ENCODE measurements at places on chromosomes 2 and 18.
A peak's percentile ranks its signal among the peaks of the same experiment; 100 is the strongest.

DNA sequence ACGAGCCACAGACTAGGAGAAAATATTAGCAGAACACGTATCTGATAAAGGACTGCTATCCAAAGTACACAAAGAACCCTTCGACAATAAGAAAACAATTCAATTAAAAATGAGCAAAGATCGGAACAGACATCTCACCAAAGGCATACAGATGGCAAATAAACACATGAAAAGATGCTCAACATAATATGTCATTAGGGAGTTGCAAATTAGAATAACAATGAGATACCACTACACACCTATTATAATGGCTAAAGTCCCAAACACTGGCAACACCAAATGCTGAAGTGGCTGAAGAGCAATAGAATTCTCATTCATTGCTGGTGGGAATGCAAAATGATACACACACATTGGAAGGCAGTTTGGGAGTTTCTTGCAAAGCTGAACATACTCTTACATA lies 33.1 kb downstream of the SERTAD2 start:
- DNase-seq: no peak
- H3K27me3 ChIP-seq: no peaks in the 10 kb centered on the region
- no peaks in the 10 kb centered on the region for H3K36me3 ChIP-seq
- no peak overlapping the region for H3K27ac ChIP-seq
- no peak overlapping the region for H3K4me3 ChIP-seq

DNA sequence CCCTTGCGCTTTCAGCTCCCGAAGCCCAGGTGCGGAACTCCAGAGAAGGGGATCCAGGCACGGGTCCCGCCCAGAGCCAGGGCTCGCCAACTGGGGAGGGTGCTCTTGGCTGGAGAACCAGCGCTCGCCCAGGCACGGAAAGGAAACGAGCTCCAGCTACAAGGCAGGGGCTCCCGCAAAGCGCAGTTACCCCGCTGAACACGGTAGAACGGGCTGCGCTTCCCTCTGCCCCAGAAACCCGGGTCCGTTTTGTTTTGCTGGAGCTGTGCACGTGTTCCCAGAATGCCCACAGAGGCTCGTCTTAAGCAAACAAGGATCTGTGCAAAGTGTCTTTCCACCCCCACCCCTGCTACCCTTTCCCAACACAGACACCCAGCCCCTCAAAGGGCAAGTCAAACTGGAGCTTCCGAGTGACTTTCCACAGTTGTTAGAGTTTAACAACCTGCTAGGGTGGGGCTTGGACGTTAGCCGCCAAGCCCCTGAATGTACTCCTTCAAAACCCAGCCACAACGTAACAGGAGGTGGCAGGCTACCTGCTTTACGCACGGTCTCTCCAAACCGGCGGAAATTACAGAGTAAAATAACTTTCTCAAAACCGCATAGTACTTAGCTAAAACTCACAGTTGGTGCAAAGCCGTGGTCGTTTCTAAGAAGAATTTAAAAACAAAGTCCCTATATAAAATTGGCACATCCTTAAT lies 775 bp downstream of the RNF125 start:
- H3K4me3 ChIP-seq: peak overlapping the region; percentile 45
- H3K27me3 ChIP-seq: peaks cover 24% of the 10 kb centered on the region
- peak; percentile 64 for DNase-seq
- no peak overlapping the region for H3K27ac ChIP-seq

DNA sequence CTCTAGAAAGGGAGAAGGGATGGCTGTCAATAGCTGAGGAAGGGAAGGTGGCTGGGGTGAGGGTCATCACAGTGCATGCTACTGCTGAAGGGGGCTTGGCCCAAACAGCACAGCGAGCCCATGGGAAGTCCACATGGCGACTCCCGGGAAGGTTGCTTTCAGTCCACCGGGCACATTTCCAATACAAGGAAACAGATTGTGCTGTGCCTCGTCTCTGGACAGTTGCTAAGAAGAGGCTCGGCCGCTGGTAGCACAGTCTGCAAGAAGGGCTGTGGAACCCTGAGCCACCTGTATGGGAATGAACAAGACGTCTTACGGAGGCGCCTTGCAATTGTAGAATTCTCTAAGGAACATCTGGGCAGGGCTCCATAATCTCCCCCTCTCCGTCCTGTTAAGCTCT lies 123.1 kb downstream of the CELF4 start:
- no peaks in the 10 kb centered on the region for H3K36me3 ChIP-seq
- no peak overlapping the region for H3K4me3 ChIP-seq
- DNase-seq: no peak
- no peaks in the 10 kb centered on the region for H3K27me3 ChIP-seq

DNA sequence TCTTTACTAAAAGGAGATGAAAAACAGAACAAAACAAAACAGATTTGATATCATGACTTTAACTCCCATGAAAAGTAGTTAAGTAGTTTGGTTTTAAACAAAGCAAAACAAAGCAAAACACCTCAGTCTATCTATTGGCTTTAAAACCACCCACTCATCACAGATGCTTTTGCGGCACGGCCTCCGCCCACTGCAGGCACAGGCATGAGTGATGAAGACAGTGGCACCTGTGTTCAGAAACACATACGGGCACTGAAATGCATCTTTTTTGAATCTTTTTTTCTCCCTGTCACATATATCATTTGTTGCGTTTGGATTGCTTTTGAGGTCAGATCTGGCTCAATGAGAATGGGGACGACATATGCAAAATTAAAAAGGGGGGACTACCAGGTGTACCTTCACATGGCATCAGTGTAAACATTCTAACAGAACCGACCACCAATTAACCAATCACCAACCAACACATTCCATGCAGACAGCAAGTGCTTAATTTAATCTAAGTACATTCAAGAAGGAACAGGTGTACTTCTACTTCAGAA lies 147.4 kb upstream of the REV1 start:
- no peaks in the 10 kb centered on the region for H3K27me3 ChIP-seq
- DNase-seq: no peak
- H3K4me3 ChIP-seq: no peak overlapping the region
- H3K36me3 ChIP-seq: no peaks in the 10 kb centered on the region
- no peak overlapping the region for H3K27ac ChIP-seq

DNA sequence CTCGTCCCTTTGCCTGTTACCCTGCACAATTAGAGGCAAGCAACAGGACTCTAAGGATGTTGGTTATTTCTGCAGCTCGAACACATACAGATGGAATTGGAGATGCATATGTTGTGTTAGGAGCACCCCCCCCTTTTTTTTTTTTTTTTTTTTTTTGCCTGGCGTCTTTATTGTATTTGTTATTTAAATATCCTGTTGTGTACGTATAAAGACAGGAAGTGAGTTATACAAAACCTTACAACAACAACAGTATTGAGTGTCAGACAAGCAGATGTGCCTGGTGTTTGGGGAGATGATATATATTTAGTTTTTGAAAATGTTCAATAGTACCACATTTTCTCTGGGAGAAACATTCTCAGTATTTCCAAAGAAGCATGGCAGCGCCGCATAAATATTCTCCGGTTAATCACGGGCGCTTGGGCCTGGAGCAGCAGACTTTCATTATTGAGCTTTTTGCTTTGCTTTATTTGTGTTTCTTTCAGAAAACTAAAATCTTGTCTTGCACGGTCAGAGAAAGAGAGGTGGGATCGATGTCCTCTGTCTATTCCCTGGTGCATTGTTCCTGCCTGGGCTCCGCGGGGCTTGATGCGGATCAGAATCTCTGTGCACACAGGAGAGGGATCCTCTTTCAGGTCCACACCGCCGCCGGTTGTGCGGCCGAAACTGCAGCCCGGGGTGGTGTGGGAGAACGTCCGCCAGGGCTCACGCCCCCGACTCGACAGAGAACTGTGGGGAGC lies 23.2 kb upstream of the ZNF516 start:
- no peaks in the 10 kb centered on the region for H3K4me1 ChIP-seq
- no peaks in the 10 kb centered on the region for H3K27me3 ChIP-seq
- no peak for DNase-seq
- no peak overlapping the region for H3K4me3 ChIP-seq

DNA sequence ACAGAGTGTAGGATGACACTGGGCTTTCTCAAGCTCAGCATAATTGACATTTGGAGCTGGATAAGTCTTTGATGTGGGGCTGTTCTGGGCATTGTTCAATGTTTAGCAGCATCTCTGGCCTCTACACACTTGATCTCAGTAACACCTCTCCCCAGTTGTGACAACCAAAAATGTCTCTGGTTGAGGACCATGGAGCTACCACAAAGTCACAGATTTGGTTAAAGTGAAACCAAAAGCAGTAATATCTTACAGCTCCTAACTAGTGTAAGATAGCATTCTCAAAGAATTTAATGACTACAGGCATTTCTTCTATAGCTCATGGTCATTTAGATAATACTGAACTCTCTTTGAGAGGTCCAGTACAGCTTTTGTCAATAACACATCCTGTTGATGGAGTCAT lies 23.4 kb upstream of the PAX3 start:
- no peak for DNase-seq
- H3K27me3 ChIP-seq: peaks cover 25% of the 10 kb centered on the region
- no peak overlapping the region for H3K27ac ChIP-seq
- H3K4me1 ChIP-seq: no peaks in the 10 kb centered on the region

DNA sequence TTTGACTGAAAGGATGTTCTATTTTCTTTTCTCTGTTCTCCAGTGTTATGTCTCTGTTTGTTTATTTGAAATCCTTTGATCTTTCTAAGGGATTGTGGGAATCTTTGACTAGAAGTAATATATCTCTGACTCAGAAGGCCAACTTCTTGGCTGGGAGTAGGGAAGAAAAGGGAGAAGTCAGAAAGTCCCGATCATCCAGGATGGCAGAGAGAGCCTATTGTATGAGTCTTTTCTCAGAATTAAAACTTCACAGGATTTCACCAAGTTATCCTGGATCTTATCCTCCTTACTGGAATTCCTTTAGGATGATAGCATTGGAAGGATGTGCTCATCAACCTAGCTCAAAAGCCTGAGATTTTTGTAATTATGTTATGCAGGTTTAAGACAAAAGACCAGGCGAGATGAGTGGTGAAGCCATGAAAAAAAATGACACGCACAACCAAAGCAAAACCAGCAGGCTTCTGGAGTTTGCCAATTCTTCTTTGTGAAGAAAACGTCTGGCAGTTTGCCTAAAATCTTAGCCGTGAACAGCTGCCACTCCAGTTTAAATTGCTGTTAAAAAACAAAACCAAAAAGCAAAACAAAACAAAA lies 383.6 kb upstream of the SMIM21 start:
- H3K27me3 ChIP-seq: no peaks in the 10 kb centered on the region
- no peak overlapping the region for H3K4me3 ChIP-seq
- DNase-seq: no peak
- no peaks in the 10 kb centered on the region for H3K36me3 ChIP-seq
- no peak overlapping the region for H3K27ac ChIP-seq

GRCh38 chr2:200604571-200605255 lies 18.9 kb downstream of the AOX1 start:
- no peaks in the 10 kb centered on the region for H3K4me1 ChIP-seq
- no peaks in the 10 kb centered on the region for H3K27me3 ChIP-seq
- DNase-seq: no peak
- H3K36me3 ChIP-seq: no peaks in the 10 kb centered on the region
- no peak overlapping the region for H3K4me3 ChIP-seq

DNA sequence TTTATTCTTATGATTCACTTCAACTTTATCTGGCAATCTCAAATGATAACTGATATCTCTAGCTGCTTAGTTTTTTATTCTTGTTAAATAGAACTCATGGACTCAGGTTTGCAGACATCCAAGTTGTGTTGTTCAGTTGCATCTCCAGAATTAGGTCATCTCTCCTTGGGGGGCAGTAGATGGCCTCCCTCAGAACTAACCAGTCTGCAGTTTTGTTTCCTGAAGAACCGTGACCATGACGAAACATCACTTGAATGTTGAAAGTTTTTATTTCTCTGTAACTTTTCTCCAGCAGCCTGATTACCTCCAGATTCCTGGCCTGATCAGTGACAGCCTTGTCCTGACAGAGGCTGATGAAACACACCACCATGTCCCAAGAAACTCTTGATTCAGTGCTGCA lies 321.5 kb downstream of the GALNT13 start:
- no peak overlapping the region for H3K27ac ChIP-seq
- H3K4me1 ChIP-seq: no peaks in the 10 kb centered on the region
- no peak for DNase-seq

DNA sequence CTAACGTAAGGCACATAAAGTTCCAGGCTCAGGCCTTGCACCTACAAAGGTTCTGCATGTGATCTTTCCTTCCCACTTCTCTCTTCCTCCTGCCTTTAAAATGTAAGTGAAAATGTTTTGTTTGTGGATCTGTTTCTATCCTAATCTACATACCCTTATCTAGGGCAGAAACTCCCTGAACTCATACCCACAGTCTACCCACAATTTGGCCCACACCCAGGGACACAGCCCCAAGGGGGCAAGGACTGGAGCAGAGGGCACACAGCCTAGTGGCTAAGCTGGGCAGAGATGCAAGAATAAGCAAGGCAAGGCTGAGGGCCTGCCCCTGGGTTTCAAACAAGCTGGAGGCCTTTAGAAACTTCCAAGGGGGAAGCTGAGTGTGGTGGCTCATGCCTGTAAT lies 71.0 kb downstream of the HS1BP3 start:
- H3K4me3 ChIP-seq: no peak overlapping the region
- peak overlapping the region; percentile 98 for H3K27ac ChIP-seq
- H3K36me3 ChIP-seq: no peaks in the 10 kb centered on the region
- H3K4me1 ChIP-seq: peaks cover 44% of the 10 kb centered on the region
- DNase-seq: no peak

- H3K36me3 ChIP-seq: no peaks in the 10 kb centered on the region
- DNase-seq: peak; percentile 40
- no peaks in the 10 kb centered on the region for H3K27me3 ChIP-seq
- H3K4me1 ChIP-seq: no peaks in the 10 kb centered on the region
- no peak overlapping the region for H3K27ac ChIP-seq
Observed at GRCh38 chr2:168348076-168348475, 100.7 kb upstream of the STK39 start.

DNA sequence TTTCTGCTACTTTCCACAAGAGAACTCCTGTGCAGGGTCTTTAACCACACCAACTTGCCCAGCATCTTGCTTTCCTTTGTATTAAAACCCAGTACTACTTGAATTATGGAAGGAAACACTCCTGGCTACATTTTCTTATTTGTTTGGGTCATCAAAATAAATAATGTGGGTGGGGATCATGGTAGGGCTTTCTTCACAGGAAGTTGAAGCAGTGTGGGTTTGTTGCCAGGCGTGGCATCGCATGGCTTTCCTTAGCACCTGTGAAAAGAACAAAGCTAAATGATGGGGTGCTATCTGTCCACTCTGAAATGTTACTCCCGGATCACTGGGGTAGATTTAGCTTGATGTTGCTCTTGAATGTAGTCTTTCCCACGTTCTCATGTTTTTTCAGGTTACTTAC lies 18.7 kb downstream of the ARHGAP25 start:
- no peak overlapping the region for H3K4me3 ChIP-seq
- DNase-seq: no peak
- H3K27ac ChIP-seq: no peak overlapping the region
- no peaks in the 10 kb centered on the region for H3K27me3 ChIP-seq
- no peaks in the 10 kb centered on the region for H3K36me3 ChIP-seq
- H3K4me1 ChIP-seq: no peaks in the 10 kb centered on the region
